A549 treated with GW870086 at 1 μM for 4 hours (cell line): ENCODE measurements at places on chromosomes 11 and 22. TPM values are rescaled to one million over a fixed set of nuclear protein-coding genes. Genes with fewer than 3 reads are reported as not detected.

DDI1 gene
- not detected in 5 replicates for total RNA-seq

OR52E1 gene
- total RNA-seq: not detected in 5 replicates

SSRP1 gene
- total RNA-seq: 204 to 235 TPM (median 224 TPM) in 5 replicates

MMP13 gene
- not detected in 5 replicates for total RNA-seq

POU2AF2 gene
- not detected in 5 replicates for total RNA-seq

DERL3 gene
- total RNA-seq: 0.23 to 0.60 TPM (median 0.38 TPM) in 5 replicates

ANO1 gene
- total RNA-seq: 2.7 to 3.2 TPM (median 2.9 TPM) in 5 replicates

TUB gene
- total RNA-seq: 4.7 to 7.2 TPM (median 6.1 TPM) in 5 replicates

PAMR1 gene
- total RNA-seq: not detected in 5 replicates

OR2AG2 gene
- total RNA-seq: 0.03 TPM in 2 of 5 replicates, not detected in the others

MPZL2 gene
- total RNA-seq: 0.07 to 0.09 TPM in 2 of 5 replicates, not detected in the others

OR52I2 gene
- not detected in 5 replicates for total RNA-seq

PISD gene
- total RNA-seq: 20.5 to 27.7 TPM (median 25.2 TPM) in 5 replicates

OR6T1 gene
- total RNA-seq: not detected in 5 replicates

SSH3 gene
- 16.6 to 32.1 TPM (median 27.6 TPM) in 5 replicates for total RNA-seq

KCNK7 gene
- total RNA-seq: 0.29 to 0.82 TPM (median 0.41 TPM) in 5 replicates

EXPH5 gene
- 0.02 to 0.05 TPM (median 0.03 TPM) in 4 of 5 replicates, not detected in the other for total RNA-seq

TSGA10IP gene
- not detected in 5 replicates for total RNA-seq

PSMD13 gene
- 165 to 200 TPM (median 177 TPM) in 5 replicates for total RNA-seq

TBX10 gene
- total RNA-seq: not detected in 5 replicates

FGF19 gene
- 0.09 to 0.13 TPM (median 0.10 TPM) in 5 replicates for total RNA-seq

SYTL2 gene
- total RNA-seq: 7.6 to 16.6 TPM (median 9.1 TPM) in 5 replicates

POTEH gene
- not detected in 5 replicates for total RNA-seq

SCN4B gene
- 0.02 to 0.11 TPM (median 0.03 TPM) in 3 of 5 replicates, not detected in the others for total RNA-seq
